Foreskin fibroblast (primary cell): ENCODE measurements at places on chromosomes 1 and 21.

- DNase-seq = peak; percentile 54
These were observed 75.2 kb downstream of the NTPCR start for GRCh38 chr1:233025567-233025966.

DNA sequence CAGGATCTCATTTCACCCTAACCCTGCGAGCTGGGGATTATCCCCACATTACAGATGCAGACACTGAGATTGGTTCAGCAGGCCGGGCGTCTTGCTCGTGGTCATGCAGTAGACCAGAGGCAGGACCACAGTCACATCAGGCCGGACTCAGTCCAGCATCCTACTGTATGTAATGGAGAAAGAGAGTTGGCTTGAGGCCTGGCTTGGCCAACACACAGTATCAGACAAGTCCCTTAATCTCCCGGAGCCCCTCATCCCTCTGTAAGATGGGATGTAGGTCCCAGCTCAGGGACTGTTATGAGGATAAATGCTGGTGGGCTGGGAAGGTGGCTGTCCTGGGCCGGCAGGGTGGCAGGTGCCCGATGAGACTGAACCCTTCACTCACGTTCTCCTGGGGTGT is 66.1 kb upstream of the ACTL8 start:
- DNase-seq = no peak

DNA sequence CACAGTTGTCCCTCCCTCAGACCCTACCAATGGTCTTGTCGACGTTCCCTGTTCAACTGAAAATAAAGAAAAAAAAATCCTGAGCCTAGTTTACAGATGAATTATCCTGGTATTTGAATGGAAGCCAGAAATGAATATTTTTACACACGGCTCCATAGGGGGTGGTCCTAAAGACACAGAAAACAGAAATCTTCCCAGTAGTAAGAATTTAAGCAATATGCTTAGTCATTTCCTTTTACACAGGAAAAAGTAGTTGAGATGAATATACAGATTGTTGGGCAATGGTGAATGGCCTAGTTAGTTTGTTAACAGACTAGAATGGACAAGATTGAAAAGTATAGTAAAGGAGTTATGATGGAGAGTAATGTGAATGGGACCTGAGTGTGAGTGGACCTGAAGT is 67.4 kb downstream of the RGS18 start:
- peak; percentile 24 for DNase-seq

- no peak for DNase-seq
These were observed 37.5 kb upstream of the NLRP3 start for GRCh38 chr1:247378334-247379073.

- DNase-seq = peak; percentile 90
These were observed 16.5 kb downstream of the MIA3 start for GRCh38 chr1:222634180-222635013.

GRCh38 chr1:234427950-234428646 is 50.9 kb downstream of the TARBP1 start:
- no peak for DNase-seq

DNA sequence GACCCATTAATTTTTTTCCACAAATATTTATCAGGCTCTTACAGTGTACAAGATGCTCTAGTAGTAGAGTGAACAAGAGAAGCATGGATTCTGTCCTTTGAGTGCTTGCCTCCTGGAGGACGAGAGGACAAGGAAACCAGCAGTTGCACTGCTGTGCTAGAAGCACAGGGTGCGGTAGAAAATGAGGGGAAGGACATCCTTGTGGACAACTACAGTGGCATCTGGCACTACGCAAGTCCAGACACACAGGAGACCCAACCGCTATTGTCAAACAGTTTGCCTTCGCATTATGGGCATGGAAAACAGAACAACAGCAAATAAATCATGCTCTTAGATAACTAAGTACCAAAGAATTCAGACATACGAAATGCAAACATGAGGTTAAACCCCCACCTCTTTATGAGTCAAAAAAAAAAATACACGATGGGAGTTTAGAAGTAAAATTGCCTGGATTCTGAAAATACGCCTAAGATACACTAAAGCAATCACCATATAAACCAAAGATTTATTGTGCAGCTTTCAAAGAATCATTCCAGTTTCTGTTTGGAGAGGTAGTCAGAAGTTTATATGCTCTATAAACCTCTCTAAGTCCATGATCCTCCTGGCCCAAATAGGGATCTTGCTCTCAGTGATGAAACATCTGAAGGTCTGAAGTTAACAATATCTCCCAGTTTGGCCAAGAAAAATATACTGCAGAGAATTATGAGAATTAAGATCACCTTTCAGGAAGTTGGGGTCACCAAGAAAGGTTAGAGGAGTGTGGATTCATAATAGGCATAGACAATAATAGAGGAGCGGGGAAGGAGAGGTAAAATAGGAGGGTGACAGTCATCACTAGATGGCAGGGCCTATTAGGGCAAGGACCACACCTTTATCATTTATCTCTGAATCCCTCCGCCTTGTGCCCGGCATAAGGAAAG is 307.8 kb downstream of the NFIA start:
- no peak for DNase-seq

DNA sequence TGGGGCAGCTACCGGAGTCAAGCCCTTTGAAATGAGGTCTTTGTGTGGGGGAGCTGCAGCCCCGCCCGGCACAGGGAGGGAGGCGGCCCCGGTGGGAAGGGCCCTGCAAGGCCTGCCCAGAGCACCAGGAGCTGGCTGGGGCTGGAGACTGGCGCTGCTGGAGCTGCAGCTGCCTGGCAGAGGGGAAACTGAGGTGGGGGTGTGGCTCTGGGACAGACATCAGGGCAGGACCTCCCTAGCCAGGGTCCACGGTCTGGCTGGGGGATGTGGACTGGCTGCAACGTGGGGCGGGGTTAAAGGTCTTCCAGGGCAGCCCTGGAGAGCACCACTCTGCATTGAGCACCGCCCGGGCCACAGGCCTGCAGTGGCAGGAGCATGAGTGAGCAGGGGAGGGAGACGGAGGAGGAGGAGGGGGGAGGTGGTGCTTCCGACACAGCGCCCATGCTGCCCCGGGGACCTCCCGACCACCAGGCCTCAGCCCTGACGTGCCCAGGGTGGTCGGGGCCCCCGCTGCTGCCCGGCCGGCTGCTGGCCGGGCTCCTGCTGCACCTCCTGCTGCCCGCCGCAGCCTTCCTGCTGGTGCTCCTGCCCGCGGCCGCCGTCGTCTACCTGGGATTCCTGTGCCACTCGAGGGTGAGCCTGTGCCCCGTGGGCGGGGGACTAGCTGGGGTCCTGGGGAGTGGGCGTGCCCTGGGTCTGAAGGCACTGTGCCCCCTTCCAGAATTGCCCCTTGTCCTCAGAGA is 4.8 kb upstream of the ANKRD65 start:
- DNase-seq = no peak

DNA sequence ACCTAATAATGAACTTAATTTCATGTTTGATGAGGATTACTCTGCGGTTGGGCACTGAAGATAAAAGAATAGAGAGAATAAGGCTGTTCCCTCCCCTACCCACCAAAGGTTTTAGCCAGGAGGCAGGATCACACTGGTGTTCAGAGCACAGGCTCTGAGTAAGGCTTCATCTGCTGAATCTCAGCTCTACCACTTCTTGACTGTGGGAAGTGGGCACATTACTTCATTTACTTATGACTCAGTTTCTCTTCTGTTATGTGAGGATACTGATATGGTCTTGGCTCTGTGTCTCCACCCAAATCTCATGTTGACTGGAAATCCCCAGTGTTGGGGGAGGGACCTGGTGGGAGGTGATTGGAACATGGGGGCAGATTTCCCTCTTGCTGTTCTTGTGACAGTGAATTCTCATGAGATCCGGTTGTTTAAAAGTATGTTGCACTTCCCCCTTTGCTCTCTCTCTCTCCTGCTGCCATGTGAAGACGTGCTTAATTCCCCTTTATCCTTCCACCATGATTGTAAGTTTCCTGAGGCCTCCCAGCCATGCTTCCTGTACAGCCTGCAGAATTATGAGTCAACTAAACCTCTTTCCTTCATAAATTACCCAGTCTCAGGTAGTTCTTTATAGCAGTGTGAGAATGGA is 79.7 kb downstream of the SMYD2 start:
- no peak for DNase-seq

DNA sequence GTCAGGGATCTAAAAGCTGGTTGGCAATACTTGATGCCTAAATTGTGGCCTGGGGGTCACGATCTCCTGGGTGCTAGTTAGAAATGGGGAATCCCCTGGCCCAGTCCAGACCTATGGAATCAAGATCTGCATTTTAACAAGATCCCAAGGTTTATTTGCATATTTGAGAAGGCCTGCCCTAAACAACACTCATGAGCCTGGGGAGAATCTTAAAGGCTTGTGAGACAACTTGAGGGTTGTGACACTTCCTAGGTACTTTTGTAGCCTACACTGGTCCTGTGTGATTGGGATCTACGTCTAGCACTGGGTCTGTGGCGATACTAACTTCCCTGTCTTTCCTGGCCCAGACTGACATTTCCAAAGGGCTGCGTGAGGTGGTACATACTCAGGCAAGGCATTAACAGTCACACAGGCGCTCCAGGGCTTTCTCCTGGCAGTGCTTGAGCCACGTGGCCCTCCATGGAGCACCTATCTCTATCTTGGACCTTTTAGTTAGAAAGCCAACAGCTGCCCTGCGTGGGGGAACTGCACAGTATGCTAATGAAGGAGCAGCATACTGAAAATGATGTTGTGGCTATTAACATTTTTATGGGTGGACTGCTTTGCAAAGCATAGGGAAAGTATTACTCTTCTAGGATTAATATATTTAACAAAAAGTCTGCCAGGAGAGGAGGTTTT is 263.1 kb downstream of the ST6GALNAC3 start:
- no peak for DNase-seq

- DNase-seq = no peak
These were observed 26.5 kb upstream of the SRP9 start for GRCh38 chr1:225750875-225751824.

- no peak for DNase-seq
These were observed 15.3 kb downstream of the SMIM12 start for GRCh38 chr1:34844252-34844634.

GRCh38 chr1:42152119-42152518 is 1.1 kb upstream of the GUCA2B start:
- DNase-seq = no peak
